Neuronal stem cell (in vitro differentiated cells): ENCODE measurements at places on chromosomes 2 and 18.

DNA sequence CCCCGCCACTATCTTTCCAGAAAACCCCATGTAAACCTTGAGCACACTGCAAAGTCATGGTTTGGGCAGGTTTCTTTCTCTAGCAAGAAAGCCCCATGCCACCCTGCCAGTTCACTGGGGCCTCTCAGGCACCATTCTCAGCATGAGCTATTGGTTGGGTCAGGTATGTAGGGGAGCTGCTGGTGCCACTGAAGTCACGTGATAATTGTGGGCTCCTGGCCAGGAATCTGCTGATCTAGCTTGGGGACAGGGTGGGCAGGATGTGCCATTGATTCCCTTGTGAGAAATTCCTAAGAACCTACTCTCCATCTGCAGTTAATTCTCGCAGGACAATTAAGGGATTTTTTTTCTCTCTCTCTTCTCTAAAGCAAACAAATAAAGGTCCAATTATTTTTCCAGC, 26.5 kb upstream of the HNMT start:
- DNase-seq, result no peak

DNA sequence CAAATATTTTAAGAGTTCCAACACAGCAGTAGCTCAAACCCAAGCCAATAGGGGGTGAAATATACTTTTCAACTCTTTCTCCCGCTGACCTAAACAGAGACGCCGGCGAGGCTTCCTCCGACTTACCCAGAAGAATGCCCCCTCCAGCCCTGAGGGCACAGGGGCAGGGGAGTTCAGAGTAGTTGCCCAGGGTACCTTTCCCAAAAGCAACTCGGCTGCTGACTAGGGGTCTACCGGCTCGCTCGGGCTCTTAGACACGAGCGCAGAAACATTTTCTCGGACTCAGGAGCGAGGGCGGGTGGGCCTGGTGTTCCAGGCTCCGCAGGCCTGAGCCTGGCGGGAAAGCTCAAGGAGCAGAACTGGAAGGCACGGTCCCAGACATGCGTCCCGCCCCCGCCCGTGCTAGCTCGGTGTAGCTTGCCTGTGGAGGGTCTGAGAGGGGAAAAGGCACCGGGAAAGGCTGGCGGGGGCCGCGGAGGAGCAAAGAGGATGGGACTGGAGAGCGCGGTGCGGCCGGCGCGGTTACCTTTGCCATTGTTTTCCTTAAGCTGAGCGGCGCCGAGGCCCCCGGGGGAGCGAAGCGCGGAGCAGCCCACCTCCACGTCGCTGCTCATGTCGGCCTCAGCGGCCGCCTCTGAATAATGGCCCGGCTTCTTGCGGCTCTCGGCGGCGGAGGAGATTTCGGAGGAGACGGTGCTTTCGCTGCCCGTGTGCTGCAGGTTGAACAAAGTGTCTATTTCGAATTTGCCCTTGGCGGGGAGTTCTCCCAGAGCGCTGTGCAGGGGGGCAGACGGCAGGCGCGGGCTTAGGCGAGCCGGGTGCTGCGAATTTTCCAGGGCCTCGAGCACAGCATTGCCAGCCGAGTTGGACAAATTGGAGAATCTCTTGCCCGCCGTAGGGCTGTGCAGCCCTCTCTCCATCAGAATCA, 674 bp downstream of the EVX2 start:
- DNase-seq, result no peak

DNA sequence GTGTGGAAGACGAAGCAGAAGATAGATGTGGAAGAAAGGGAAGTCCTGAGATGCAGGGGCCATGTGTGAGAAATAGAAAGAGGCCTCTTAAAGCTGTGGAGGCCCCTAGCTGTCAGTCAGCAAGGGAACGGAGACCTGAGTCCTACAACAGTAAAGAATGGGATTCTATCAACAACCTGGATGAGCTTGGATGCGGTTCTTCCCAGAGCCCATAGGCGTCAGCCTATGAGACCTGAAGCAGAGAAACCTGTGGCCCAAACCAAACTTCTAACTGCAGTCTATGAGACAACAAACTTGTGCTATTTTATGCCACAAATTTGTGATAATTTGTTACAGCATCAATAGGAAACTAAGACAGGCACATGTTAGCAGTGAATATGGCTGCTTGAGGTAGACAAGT, 583.7 kb downstream of the ADCYAP1 start:
- no peak for DNase-seq

DNA sequence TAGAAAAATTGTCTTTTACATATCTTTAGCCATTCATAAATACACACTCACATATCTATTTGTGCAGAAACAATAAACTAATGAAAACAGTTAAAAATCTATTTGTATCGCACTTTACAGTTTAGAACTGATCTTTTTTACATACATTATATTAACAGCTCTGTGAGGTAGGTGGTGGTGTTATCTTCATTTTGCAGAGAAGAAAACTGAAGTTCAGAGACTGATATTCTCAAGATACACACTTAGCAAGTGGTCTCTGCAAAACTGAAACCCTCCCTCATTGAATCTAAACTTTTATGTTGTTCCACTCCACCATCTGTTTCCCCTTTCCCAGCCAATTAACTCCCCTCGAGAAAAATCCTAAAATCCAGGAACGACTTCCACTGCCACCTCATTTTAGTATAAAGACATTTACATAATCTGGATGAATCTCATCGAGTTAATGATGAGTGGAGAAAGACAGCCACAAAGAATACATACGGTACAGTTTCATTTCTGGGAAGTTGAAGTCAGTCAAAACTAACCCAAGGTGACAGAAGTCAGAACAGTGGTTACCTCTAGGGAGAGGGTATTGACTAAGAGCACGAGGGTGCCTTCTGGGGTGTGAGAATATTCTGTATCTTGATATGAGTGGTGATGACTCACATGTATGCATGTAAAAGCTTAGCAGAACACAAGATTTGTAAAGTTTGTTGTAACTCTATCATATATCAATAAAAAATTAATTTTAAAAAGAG, 524.2 kb upstream of the TCF4 start:
- DNase-seq, result no peak

- no peak for DNase-seq
Observed at GRCh38 chr2:157784169-157784822, 91.8 kb downstream of the ACVR1 start.
